Stimulated activated CD4-positive, alpha-beta T cell treated with anti-CD3 and anti-CD28 coated beads, TNF-alpha, amount 100 ng/mL, for 1 hour (primary cell): ENCODE measurements at places on chromosomes 5 and 9.

- DNase-seq: no peak
Measured at GRCh38 chr9:93365427-93366118, 85.9 kb upstream of the FAM120A start.

DNA sequence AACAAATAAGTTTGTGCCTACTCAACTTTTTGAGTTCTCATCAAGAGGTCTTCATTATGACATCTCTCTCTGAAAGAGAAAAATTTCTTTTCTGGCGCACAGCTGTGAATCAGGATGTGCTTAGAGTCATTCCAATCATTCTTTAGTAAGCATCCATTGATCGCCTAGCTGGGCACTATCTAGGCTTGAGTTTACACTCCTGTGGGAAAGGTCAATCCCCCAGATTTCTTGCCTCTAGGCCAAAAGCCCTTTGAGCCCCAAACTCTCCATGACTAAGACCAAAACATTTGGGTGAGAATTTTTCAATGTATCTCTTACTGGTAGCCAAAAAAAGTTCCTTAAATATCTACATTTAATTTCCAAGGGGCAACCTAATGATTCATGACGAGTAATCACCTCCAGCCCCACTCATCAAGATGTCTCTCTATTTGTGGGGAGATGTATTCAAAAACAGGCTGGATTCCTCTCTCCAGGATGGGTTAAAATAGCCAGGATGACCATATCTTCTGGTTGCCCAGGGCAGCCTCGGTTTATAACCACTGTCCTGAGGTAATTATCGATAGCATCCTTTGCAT, 101.7 kb downstream of the GNA14 start:
- DNase-seq: no peak

GRCh38 chr9:86822006-86822801, 125.1 kb downstream of the GAS1 start:
- no peak for DNase-seq

DNA sequence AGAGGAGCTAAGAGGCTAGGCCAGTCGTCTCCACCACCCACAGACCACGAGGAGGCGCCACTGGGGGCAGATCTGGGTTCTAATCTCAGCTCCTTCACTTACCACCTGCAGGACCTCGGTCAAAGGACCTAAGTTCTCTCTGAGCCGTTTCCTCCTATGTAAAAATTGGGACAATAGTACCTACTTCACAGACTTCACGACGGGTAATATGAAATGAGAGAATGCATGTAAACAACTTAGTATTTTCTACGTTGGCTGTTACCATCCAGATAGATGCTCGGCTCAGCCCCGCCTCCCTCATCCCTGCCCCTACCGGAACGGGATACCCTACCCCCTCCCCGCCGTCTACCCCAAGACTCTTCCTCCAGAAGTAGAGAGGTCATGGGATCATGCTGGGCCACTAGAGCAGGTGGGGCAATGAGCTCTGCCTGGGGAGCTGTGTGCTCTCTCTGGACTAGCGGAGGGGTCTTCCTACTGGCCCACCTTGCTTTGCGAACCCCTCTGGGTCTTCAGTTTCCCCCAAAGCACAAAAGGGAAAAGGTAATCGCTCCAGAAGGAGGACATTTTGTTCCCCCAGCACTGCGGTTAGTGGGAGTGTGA, 541 bp downstream of the GNPDA1 start:
- peak; percentile 64 for DNase-seq
